ENCODE measurements at places on chromosomes 2 and 18. TPM values are rescaled to one million over a fixed set of nuclear protein-coding genes. Genes with fewer than 3 reads are reported as not detected.

Gene MOGAT1
- not detected for total RNA-seq

Gene DPYSL5
- not detected for total RNA-seq

Gene ATOH8
- 18.6 TPM for total RNA-seq

Gene SCYGR4
- total RNA-seq: not detected

Gene CROCC2
- total RNA-seq: under 0.01 TPM

Gene NFE2L2
- 84.3 TPM for total RNA-seq

Gene PDCD1
- total RNA-seq: not detected

Gene GMCL1
- 11.2 TPM for total RNA-seq

Gene ADAM23
- total RNA-seq: 0.29 TPM

Gene RALB
- total RNA-seq: 48.5 TPM

Gene GRB14
- total RNA-seq: 0.88 TPM

Gene SERPINB13
- total RNA-seq: not detected

DNA sequence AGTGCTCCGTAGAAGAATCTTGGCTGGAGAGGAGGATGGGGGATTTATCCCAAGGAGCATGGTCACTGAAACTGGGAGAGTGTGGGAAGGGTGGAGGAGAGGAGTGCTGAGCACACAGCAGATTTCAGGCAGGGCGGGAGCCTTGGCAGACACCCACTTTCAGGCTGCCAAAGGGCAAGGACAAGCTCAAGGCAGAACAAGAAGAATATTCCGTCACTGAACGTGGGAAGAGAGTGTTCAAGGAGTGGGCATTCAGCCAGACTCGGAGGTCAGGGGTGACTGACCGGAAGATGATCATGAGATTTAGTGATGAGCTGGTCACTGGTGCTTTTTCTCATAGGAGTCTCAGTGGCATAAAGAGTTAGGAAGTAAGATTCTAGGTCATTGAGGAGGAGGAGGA is 136.2 kb upstream of the RASGRP3 start:
- peaks cover 32% of the 10 kb centered on the region for H3K36me3 ChIP-seq
- DNase-seq: no peak
- H3K4me1 ChIP-seq: no peaks in the 10 kb centered on the region
- no peaks in the 10 kb centered on the region for H3K27me3 ChIP-seq
- no peak overlapping the region for H3K27ac ChIP-seq

DNA sequence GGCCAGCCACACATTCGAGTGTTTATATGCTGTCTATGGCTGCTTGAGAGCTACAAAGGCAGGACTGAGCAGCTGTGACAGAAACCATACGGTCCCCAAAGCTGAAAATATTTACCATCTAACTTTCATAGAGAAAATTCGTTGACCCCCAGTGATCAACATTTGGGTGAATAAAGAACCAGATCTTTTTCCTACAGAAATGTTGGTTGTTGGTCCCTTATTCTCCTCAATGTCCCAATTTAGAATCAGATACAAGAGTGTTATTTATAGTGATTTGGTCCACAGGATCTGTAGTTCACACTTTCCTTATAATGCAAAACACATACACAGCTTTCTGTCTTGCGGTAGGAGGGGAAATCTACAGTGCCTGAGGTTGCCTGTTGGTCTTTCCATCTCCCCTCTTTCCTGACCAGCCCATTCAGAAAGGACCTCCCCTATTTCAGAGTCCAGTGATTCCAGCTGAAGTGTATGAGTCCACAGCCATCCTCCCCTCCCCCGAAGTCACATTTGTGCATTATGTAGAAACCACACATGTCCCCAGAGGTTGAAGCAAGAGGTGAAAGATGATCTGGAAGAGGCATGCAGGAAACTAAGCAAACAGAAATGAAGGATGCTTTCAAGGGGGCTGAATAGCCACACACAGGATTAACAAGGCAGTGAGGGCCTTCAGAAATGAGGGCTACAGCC is 61.9 kb downstream of the SPRED2 start:
- peak; percentile 46 for DNase-seq
- H3K36me3 ChIP-seq: no peaks in the 10 kb centered on the region
- H3K27me3 ChIP-seq: no peaks in the 10 kb centered on the region

DNA sequence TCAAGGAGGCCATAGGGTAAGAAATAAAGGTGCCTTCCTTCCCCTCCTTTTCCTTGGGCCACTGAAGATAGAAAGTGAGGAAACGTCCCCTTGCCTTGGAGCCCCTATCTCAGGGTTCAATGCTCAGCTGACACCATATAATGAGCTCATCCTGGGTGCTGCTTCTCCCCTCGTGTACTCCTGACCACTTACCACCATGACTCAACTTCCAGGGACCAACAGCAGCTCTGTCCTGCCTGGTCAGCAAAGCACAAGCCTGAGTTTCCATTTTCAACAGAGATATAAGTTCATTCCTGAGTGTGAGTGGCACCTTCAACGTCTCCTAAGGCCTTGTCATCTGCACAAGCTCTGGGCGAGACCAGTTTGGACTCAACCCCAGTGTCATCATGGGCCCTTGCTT is 151.2 kb downstream of the CAPN13 start:
- peak; percentile 68 for DNase-seq
- H3K4me3 ChIP-seq: no peak overlapping the region
- no peaks in the 10 kb centered on the region for H3K27me3 ChIP-seq
- H3K36me3 ChIP-seq: no peaks in the 10 kb centered on the region
- peaks cover 15% of the 10 kb centered on the region for H3K4me1 ChIP-seq

- H3K4me3 ChIP-seq: peak overlapping the region; percentile 19
- H3K27me3 ChIP-seq: no peaks in the 10 kb centered on the region
- H3K36me3 ChIP-seq: no peaks in the 10 kb centered on the region
- no peaks in the 10 kb centered on the region for H3K4me1 ChIP-seq
- H3K27ac ChIP-seq: no peak overlapping the region
- peak; percentile 81 for DNase-seq
Observed at GRCh38 chr2:221529943-221530652, 42.0 kb downstream of the EPHA4 start.

GRCh38 chr18:10052871-10053270 is 139.1 kb downstream of the VAPA start:
- no peak overlapping the region for H3K27ac ChIP-seq
- DNase-seq: no peak
- H3K36me3 ChIP-seq: no peaks in the 10 kb centered on the region
- peaks cover 30% of the 10 kb centered on the region for H3K4me1 ChIP-seq

GRCh38 chr2:223222397-223222796 is 170.4 kb downstream of the KCNE4 start:
- H3K4me1 ChIP-seq: peaks cover 4% of the 10 kb centered on the region
- DNase-seq: no peak
- no peaks in the 10 kb centered on the region for H3K36me3 ChIP-seq
- no peak overlapping the region for H3K4me3 ChIP-seq
- no peak overlapping the region for H3K27ac ChIP-seq
- H3K27me3 ChIP-seq: peaks cover 2% of the 10 kb centered on the region

GRCh38 chr2:38711558-38711957 is 39.6 kb downstream of the SRSF7 start:
- H3K27ac ChIP-seq: no peak overlapping the region
- peaks cover 9% of the 10 kb centered on the region for H3K4me1 ChIP-seq
- no peaks in the 10 kb centered on the region for H3K36me3 ChIP-seq
- no peaks in the 10 kb centered on the region for H3K27me3 ChIP-seq
- H3K4me3 ChIP-seq: no peak overlapping the region

- H3K27me3 ChIP-seq: peaks cover 4% of the 10 kb centered on the region
- no peaks in the 10 kb centered on the region for H3K36me3 ChIP-seq
- peaks cover 3% of the 10 kb centered on the region for H3K4me1 ChIP-seq
- H3K4me3 ChIP-seq: no peak overlapping the region
- H3K27ac ChIP-seq: no peak overlapping the region
- DNase-seq: no peak
Observed at GRCh38 chr2:198315791-198316630, 511.6 kb downstream of the PLCL1 start.

GRCh38 chr18:32021756-32022564 is 3.3 kb downstream of the RNF125 start:
- no peak overlapping the region for H3K27ac ChIP-seq
- peaks cover 14% of the 10 kb centered on the region for H3K4me1 ChIP-seq
- peaks cover 12% of the 10 kb centered on the region for H3K27me3 ChIP-seq
- H3K4me3 ChIP-seq: no peak overlapping the region
- DNase-seq: peak; percentile 25

DNA sequence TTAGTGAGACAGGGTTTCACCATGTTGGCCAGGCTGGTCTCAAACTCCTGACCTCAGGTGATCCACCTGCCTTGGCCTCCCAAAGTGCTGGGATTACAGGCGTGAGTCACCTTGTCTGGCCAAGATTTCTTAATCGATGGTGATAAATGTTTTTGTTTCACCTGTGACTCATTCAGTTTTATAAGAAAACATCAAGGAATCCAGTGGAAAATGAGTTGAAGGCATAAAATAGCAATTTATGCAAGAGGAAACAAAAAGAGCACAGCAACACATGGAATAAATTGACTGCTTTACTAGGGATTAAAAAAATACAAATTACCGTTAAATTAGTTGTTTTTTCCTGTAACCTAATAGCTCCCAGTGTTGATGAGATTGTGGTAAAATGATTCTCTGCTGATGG is 80.2 kb downstream of the CDK15 start:
- no peak overlapping the region for H3K4me3 ChIP-seq
- no peaks in the 10 kb centered on the region for H3K36me3 ChIP-seq
- no peak overlapping the region for H3K27ac ChIP-seq
- no peaks in the 10 kb centered on the region for H3K27me3 ChIP-seq

- no peaks in the 10 kb centered on the region for H3K4me1 ChIP-seq
- no peaks in the 10 kb centered on the region for H3K36me3 ChIP-seq
- H3K27me3 ChIP-seq: peaks cover 8% of the 10 kb centered on the region
- no peak overlapping the region for H3K27ac ChIP-seq
- no peak overlapping the region for H3K4me3 ChIP-seq
Observed at GRCh38 chr2:100381240-100381639, 36.2 kb downstream of the CHST10 start.

- H3K27ac ChIP-seq: no peak overlapping the region
- peak; percentile 47 for DNase-seq
- H3K27me3 ChIP-seq: no peaks in the 10 kb centered on the region
- no peak overlapping the region for H3K4me3 ChIP-seq
- H3K36me3 ChIP-seq: no peaks in the 10 kb centered on the region
- H3K4me1 ChIP-seq: peaks cover 4% of the 10 kb centered on the region
Observed at GRCh38 chr2:109304242-109304641, 175.2 kb downstream of the SH3RF3 start.

- DNase-seq: no peak
- no peaks in the 10 kb centered on the region for H3K36me3 ChIP-seq
- no peak overlapping the region for H3K27ac ChIP-seq
- H3K27me3 ChIP-seq: peaks cover 28% of the 10 kb centered on the region
Observed at GRCh38 chr2:236997069-236997715, 88.5 kb upstream of the COPS8 start.

GRCh38 chr18:44897411-44897810 is 216.7 kb downstream of the SETBP1 start:
- H3K27me3 ChIP-seq: peaks cover 6% of the 10 kb centered on the region
- H3K36me3 ChIP-seq: no peaks in the 10 kb centered on the region
- no peak overlapping the region for H3K27ac ChIP-seq
- H3K4me1 ChIP-seq: no peaks in the 10 kb centered on the region
- H3K4me3 ChIP-seq: no peak overlapping the region
- no peak for DNase-seq

DNA sequence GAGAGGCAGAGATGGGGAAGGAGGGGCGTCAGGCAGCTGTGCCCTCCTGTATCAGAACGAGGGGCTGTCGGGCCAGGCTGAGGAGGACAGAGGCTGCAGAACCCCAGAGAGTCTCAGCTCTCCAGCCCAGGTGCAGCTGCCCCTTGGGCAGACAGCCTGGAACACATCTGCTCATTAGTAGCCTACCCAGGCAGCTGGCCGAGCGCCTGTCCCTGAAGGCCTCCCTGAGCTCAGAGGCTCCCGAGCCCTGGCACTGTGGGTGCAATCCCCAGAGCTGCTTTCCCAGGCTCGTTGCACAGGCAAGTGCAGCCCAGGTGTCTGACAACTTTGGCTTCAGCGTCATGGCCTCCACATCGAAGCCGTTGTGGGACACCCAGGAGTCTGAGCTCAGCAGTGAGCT is 13.1 kb upstream of the TMEM185B start:
- H3K36me3 ChIP-seq: no peaks in the 10 kb centered on the region
- DNase-seq: no peak
- H3K27me3 ChIP-seq: no peaks in the 10 kb centered on the region
- H3K27ac ChIP-seq: no peak overlapping the region

Data from osteoblast (primary cell).